ENCODE measurements at places on chromosomes 2 and 18.

GRCh38 chr18:36298126-36298741, 721 bp downstream of the FHOD3 start:
- no peak for DNase-seq

DNA sequence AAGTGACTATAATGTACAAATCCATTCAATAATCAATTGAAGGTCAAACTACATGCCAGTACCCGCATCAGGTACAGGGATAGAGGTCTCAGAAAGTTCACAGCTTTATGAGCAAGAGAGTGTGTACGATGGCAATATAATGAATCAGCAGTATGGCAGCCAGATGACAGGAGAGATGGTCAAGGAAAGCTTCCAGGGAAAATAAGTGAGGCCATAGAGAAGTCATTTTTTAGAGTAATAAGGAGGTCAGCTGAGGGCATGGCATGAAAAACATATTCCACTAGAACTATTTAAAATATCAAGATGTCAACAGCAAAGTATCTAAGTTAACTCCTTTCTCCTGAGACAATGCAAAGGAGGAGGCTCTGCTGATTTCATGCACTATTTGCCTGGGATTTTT, 108.0 kb downstream of the SLC8A1 start:
- no peak for DNase-seq

DNA sequence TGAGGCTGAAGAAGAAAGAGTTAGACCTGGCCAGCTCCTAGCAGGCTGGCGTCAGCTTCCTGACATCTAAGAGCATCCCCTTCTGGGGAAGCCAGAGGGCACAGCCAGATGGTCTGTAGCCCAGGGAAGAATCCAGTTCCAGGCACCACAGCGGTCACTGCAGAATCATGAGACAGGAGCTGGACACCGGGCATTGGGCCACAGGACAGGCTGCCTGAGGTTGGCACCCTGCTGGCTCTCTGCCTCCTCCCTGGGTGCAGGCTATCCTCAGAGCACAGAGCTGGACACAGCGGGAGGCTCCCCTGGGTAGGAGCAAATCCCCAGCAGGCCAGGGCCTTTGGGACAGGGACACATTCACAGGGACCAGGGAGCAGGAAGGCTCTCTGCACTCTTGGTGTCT, 19.8 kb upstream of the ATOH8 start:
- DNase-seq = no peak

GRCh38 chr2:39511605-39512433, 74.7 kb upstream of the MAP4K3 start:
- no peak for DNase-seq

GRCh38 chr2:129800686-129801085, 178.8 kb upstream of the RAB6C start:
- DNase-seq = no peak

GRCh38 chr18:28903306-28903705, 726.4 kb upstream of the CDH2 start:
- no peak for DNase-seq

DNA sequence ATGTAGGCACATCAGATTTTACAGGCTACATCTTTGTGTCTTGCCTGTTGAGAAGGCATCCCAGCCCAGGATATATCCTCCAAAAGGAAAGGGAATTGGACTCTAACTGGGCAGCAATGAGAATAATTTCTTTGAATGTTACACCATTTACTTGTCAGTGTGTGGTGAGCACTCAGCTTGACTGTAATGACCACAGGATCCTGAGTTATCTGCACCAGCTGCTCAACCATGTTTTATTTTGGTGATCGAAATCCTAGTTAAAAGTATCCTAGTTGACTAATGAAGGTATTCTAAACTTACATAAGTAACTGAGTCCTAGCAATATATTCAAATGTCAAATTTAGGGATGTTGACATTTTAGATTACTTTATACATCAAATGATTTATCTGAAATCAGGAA, 123.0 kb downstream of the MYO3B start:
- DNase-seq = no peak

GRCh38 chr2:39942950-39943349, 163.9 kb upstream of the THUMPD2 start:
- no peak for DNase-seq

DNA sequence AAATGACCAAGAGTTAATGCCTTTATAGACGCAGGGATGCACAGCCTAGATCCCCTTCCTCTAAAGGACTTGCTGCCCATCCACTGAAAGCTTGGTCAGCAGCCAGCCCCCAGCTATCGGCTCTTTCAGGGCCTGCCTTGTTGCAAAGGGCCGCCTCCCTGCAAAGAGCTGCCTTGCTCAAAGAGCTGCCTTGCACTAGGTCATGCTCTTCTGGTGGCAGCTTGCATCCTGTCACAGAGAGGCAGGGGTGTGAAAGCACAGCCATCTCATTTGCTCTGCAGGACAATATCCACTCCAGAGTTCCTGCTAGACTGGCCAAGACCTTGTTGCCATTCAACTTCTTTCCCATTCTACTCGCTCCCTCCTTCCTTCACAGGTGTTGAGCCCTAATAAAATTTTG, 137.1 kb downstream of the MCFD2 start:
- DNase-seq = no peak

DNA sequence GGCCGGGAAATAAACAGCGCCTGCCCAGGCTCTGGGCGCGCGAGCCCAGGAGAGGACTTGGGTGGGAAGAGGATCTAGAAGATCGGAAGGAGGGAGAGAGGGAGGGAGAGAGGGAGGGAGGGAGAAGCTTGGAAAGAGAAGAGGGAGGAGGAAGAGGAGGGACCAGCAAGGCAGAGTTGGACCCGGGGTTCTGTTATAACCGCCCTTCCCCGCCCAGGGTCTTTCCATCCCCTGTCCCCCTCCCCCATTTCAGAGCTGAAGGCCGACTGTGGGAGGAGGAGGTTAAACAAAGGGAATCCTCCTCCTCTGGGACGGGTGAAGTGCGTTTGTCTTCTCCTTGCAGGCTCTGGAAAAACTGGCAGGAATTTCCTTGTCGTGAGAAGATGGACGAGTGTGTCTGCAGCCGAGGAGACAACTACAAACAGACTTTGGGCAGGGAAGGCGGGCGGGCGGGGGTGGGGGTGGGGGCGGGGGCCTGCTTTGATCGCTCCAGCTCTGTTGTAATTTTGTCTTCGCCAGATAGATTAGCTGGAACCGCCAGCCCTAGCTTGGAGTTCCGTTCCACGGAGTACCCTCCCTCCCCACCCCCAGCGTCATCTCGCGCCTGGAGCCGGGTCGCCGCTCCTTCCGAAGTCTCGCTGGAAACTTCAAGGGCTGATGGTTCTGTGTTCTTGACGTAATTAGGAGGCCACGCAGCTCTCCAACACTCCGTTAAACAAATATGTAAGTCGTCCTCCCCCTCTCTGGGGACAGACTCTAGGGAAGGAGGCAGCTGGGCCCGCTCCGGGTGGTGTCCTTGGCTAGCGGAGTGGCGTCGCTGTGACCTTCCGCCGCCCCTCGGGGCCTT, 6.4 kb upstream of the SP9 start:
- DNase-seq = no peak

DNA sequence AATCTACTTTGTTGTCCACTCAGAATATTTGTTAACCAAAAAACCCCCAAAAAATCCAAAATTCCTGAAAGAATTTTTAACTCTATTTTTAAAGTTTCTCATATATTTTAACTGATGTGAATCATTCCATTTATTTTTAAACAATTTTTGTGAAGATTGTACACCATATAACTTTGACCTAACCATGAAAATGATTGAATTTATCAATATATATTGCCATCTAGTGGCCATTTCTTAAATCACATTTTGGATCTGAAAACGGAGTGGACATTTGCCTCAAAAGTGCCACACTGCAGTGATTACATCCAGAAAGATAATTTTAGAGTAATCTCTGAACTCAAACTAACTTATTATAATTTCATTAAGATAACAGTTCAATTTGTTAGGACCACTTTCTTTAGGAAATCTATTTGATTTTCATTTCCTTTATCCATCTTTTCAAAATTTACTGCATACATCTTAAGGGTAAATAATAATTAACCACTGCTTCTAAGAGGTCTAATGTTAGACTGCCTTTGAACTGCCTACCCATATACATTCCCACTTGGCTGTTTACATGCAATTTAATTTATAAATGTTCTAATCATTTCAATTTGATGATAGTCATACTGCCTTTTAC, 71.1 kb downstream of the DSC3 start:
- peak; percentile 29 for DNase-seq

DNA sequence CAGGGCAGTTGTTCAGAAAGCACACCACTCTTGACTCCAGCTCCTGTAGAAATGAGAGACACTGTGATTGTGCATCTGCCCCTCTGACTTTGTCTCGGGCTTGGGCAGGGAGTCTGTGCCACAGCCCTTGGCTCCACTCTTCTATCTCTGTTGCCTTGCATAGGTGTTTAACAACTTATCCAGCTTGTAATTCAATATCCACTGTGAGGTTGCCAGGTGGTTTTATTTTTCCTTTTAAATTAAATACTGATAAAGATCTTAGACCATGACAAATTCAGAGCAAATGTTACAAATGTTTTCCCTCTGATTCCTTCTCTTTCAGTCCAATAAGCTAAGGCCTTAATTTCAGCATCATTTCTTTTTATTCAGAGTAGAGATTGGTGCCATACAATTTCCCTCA, 421.7 kb downstream of the STK39 start:
- no peak for DNase-seq

DNA sequence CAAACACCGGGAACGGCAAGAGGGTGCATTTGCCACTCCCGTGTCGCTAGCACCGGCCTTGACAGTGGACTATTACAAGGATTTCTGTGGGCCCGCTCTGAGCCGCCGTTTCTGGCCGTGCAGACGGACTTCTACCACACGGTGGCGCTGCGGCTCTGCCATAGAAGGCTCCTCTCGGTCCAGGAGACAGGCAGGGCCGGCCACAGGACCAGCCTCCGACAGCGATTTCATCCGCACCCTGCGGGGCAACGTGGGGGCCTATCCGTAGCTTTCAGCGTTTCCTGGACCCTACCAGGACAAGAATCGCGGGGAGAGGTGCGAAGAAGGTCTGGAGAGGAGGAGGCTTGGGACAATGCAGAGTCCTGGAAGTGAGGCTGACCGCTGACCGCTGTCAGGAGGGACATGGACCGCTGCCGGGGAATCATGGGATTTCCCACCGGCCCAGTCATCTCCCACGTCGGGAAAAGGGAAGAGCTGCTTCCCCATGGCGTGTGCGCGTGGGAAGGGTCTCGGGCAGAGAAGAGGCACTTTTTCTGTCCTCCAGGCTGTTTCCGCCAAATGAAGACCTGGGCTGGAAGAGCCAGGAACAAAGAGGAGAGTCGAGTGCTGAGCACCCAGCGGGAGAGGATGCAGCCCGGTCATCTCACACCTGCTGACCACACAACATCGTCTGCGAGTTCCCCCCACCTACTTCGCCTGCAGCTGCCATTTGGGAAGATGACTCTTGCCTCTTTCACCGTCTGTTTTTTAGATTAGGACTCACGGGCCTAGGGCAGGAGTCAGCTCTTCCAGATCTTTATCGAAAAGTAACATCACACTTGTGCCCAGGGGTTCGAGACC, 35.5 kb upstream of the HAAO start:
- DNase-seq = peak; percentile 54

GRCh38 chr2:143698888-143699570, 569.8 kb downstream of the ARHGAP15 start:
- no peak for DNase-seq

DNA sequence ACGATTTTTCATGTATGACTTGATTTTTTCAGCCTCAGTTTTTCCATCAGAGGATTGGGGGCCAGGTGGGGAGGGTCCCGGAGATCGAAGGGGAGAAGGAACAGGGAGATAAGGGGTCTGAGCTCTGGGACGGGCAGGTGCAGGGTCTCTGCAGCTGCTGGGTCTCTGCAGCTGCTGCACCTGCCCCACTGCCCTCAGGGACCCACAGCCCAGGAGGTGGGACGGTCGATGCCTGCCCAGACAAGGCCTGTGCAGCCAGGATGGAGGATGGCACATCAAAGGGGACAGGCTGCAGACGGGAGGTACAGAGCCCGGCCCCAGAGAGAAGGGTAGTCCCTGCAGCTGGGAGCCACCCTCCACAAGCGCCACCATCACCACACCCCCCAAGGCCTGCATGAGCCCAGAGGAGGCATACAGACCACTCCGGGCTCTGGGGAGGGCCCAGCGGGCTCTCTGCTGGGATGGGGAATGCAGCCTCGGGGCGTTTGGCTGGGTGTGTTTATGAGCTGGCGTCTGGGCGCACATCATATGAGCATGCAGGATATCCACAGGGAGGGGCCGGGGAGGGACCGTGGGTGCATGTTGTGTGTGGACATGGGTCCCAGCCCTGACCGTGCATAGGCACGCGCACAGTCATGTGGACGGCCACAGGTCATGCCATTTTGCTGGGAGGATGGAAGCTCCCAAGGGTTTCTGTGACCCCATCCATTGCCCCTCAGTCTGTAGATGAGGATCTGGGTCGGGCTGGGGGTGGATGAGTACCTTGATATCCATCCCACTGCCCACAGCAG, 34.9 kb upstream of the GPC1 start:
- no peak for DNase-seq

DNA sequence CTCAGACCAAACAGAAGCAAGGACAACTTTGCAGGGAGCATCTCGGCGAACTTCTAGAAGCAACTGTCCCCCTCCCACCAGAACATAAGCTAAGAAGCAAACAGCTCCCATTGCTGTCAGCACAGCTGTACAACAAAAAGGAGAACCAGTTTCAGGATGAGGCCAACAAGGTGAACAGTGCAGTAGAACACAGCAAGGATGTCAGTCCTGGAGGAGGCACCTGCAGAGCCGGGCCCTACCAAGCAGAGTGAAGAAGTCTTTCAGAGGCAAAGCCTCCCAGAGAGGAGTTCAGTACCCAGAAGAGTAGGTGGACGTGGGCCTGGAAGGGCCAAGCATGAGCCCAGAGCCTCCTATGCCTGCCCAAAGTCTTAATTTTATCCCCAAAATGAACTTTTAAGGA, 1.0 kb downstream of the PASK start:
- no peak for DNase-seq

- no peak for DNase-seq
These were observed 112.1 kb upstream of the ATP8B1 start for GRCh38 chr18:57915248-57915647.

GRCh38 chr2:223363085-223363484, 239.1 kb downstream of the SCG2 start:
- DNase-seq = no peak

DNA sequence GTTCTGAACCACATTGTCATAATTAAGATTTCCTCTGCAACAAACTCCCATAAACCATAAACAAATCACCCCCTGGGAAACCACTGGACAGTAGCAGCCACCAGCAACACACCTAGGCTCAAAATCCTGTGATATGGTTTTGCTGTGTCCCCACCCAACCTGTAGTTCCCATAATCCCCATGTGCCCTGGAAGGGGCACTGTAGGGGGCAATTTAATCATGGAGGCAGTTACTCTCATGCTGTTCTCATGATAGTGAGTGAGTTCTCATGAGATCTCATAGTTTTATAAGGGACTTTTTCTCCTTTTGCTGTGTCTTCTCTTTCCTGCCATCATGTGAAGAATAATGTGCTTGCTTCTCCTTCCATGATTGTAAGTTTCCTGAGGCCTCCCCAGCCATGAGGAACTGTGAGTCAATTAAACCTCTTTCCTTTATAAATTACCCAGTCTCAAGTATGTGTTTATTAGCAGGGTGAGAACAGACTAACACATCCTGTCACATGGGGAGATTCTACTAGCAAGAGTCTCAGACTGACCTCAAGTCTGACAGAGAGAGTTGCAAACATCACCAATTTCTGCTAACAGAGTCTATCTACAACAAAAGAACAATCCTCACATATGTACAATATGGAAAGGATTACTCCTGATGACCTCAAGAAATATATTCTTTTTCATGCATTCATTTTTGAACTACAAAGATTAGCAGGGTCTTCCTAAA, 182.6 kb downstream of the GRB14 start:
- DNase-seq = no peak

- DNase-seq = no peak
These were observed 90.6 kb downstream of the LDLRAD4 start for GRCh38 chr18:13309031-13309747.

GRCh38 chr2:229492034-229492433, 220.9 kb upstream of the PID1 start:
- no peak for DNase-seq
